Retina (tissue), 1 donor: ENCODE measurements at places on chromosomes 4 and X.
A peak's percentile ranks its signal among the peaks of the same experiment; 100 is the strongest.

GRCh38 chr4:149709640-149710039 is 106.0 kb downstream of the IQCM start:
- no peak for DNase-seq

DNA sequence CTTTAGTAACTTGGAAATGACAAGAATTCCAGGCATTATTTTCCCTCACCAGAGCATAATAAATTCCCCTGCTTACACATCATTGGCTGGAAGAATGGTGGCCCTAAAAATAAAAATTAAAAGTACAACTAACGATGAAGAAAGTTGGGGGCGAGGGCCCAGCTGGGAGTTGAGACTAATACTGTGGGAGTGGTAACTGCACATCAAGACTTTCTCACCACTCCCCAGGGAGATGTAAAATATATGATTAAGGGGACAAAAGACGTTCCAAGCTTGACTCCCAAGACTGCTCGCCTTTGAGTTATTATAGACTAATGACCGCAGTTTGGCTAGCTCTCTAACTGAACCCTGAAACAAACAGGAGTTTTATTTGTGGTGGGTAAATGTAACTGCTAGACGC is 30.0 kb downstream of the SMIM31 start:
- no peak for DNase-seq

DNA sequence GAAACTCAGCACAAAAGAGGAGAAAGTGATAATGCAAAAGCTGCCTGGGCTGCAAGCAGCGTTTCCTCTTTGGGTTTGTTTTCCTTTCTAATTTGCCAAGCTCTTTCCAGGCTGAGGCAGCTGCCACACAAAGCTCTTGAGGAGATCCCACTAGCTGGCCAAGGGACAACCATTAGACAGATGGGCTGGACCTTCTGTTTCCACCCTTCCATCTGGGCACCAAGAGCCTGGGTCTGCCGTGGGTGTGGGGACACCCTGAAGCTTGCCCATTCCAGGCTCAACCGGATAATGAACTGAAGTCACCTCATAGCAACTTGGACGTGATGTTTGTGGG is 194.6 kb upstream of the C1QTNF7 start:
- no peak for DNase-seq

DNA sequence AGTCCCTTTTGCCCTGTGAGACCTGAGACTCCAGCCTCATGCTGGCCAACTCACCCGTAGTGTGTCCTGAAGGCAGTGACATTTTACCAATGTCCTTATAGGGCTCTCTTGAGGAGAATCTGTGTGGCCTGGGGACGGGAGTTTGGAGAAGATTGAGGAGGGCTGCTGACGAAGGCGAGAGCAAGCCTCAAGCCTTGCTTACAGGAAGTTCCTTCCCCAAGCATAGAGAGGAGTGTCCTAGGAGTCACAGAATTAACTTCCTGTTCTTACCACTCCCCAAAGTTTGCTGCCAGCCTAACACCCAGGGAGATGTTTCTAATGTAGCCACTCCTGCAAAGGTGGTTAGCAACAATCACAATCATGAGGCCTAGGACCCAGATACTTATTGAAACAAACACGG is at the start of gene NXF3:
Gene NXF3 (minus strand): TSS at position 202 of the 400 bp plus-strand sequence. CDS start 120 bp downstream, at position 82.
- DNase-seq: no peak

- no peak for DNase-seq
These were observed 23.7 kb downstream of the EPGN start for GRCh38 chr4:74331944-74332343.

GRCh38 chr4:7422151-7422897 is 12.4 kb downstream of the PSAPL1 start:
- DNase-seq: no peak

DNA sequence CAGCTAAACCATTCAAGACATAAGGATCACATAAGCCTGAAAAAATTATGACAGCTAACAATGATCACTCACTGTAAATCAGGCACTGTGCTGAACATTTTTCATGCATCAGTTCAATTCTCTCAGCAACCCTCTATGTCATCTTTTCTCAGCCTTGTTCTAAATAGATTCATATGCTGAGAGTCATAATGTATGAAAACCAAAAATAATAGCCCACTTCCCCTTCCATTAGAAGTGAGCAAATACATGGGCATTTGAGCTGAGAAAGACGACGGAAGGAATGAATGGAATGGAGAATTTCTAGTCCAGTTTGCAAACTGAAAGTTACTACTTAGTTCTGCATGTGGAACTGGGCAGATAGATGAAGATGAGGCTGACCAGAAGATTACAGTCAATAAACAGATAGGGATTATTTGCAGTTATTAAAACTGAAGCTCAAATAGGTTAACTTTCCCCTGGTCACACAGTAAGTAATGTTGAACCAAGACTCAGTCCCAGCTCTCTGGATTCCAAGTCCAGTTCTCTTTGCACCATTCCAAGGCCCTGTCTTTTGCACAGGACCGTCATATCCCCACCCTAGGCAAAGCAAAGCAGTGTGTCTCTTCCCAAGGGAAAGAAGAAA is 1.6 kb upstream of the SH3RF1 start:
- no peak for DNase-seq

DNA sequence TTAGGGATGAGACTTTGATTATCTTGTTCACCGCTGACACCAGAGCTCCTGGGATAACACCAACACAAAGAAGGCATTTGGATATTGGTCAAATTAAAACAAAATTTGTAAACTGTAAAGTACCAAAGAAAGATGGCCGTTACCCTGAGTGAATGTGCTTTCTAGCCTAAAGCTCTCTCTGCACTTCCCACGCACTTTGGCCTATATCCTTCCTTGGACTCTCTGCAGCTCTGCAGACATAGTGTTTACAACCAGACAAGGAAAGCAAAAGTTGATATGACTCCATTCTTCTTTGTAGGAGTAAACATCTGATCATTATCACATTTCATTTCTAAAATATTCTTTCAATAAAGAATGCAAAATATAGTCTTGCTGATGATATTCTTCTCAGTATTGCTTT is 44.8 kb upstream of the PITX2 start:
- DNase-seq: no peak

DNA sequence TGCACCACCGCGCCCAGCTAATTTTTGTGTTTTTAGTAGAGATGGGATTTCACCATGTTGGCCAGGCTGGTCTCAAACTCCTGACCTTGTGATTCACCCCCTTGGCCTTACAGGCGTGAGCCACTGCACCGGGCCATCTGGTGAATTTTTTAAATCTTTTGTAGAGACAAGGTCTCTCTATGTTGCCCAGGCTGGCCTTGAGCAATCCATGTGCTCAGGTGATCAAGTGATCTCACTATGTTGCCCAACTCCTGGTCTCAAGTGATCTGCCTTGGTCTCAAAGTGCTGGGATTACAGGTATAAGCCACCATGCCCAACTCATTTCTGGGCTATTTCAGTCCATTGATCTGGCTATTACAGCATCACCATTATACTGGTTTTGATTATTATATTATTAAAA is 22.2 kb upstream of the GALNT7 start:
- no peak for DNase-seq

GRCh38 chr4:18736551-18736950 is 715.0 kb upstream of the LCORL start:
- DNase-seq: no peak

DNA sequence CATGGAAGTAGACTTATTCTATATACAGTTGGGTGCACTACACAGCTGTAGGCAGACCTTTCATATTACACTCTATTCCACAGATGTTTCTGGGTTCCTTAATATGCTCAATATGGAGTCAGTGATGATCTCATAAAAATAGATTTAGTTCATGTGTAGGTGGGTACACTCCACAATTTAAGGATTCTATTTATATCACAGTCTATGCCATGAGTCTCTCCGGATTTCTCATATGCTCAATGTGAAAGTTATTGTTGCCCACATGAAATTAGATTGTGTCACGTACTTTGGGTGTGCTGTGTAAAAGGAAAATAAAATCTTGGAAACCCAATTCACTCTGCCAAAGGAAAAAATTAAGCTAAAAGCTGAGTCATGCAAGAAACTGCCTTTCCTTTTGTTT is 32.5 kb upstream of the TASL start:
- no peak for DNase-seq

DNA sequence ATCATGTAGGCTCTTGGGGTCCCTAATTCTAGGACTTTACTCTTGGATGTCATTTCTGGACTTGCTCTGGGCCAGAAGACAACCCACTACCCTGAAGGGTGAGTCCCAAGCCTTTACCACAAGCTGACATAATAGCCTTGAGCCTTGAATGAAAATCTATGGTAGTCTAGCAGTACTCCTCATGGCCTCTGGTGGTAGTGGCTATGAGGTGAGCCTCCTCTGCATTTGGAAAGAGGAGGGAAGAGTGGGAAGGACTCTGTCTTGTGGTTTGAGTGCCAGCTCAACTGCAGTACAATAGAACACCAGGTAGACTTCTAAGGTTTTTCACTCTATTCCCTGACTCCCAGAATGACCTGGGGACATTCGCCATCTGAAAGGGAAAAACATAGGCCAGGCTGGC is 96.5 kb downstream of the DCAF12L1 start:
- DNase-seq: no peak

GRCh38 chrX:30673884-30674598 is 20.8 kb downstream of the GK start:
- no peak for DNase-seq

- no peak for DNase-seq
These were observed 104.6 kb upstream of the PRKG2 start for GRCh38 chr4:81319657-81320056.

GRCh38 chr4:95268819-95269565 is 279.8 kb downstream of the UNC5C start:
- no peak for DNase-seq

DNA sequence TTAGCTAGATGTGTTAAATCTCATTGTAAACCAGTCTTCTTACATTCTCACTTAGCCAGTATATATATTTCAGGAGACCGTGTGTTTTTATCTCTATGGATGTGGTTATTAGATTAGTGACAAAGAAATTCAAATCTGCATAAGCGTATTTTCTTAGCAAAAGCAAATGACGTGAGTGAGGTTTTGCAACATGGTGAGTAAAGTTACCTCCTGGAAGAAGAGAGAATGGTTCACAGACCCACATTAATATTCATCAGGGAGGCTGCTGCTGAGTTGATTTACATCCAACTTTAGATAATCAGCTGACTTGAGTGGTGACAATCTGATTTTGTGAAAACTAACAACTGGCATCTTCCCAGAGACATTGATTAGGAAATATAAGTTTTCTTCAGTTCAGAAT is 589.9 kb upstream of the GALNT7 start:
- no peak for DNase-seq

DNA sequence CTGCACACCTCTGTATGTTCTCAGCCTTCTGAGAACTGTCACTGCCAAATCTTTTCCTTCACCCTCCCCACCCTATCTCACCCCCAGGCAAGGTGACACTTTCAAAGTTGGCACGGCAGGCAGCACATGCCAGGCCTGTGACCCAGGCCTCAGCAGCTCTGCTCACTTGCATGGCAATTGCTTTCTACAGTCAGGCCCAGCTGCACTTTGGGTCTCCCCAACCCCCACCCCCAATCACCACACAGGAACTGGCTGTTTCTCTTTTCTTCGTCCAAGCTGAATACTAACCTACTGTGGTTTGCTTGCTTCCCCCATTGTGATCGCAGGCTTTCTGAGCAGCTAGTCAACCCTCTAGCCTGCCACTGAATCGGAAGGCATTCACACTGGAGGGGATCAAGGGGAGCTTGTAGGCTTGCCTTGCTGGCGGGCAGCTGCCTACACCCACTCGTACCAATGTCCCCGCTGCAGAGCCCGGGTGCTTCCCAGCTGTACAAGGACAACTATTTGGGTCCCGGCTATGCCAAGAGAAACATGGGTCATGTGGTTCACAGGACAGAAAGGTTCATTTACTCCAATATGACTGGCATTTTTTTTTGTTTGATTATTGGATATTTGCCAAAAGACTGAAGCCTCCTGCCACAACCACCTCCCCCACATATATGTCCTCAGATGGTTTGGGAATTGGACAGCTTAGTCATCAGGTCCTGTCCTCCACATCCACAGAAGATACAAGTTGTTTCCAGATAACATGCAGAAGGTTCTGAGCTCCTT is 28.1 kb downstream of the SLC25A43 start:
- no peak for DNase-seq

GRCh38 chr4:183721207-183722081 is 62.4 kb downstream of the TRAPPC11 start:
- DNase-seq: peak; percentile 66

GRCh38 chr4:122960611-122961000 is 38.2 kb upstream of the NUDT6 start:
- no peak for DNase-seq

GRCh38 chr4:91769912-91770311 is 533.9 kb upstream of the GRID2 start:
- no peak for DNase-seq

GRCh38 chrX:148024425-148025148 is 43.5 kb downstream of the FMR1NB start:
- DNase-seq: no peak

GRCh38 chr4:171035909-171036308 is 777.3 kb upstream of the GALNTL6 start:
- no peak for DNase-seq

GRCh38 chrX:149487292-149487691 is 17.8 kb downstream of the IDS start:
- no peak for DNase-seq

DNA sequence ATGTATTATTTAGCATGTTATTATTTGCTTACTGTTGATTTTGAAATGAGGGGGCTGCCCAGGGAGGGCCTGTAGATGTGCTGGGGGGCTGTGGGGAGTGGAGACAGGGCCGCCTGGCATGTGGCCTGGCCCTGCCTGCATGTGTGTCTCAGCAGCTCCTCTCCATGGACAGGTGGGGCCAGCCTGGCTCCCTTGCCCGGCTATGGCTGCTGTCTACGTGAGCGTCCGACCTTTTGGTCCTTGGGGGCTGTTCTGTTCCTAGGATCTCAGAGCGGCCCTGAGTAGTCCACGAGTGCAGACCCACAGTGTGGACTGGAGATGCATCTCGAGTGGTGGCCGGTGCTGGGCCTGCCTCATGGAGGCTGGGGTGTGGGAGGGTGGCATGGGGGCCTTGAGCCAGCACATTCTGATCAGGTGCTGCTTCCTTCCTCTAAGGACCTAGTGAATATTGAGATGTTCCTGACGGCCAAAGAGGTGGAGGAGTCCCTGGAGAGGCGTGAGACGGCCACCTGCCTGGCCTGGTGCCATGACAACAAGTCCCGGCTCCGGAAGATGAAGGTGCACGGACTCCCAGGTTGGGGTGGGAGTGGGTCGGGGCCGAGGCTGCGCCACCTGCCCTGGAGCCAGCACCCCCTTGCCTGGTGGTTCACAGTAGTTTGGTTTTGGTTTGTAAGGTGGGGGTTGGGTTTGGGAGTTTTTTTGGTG is 24.9 kb upstream of the UVSSA start:
- DNase-seq: no peak

- no peak for DNase-seq
These were observed 1.0 kb upstream of the CLDN22 start for GRCh38 chr4:183321079-183321478.

- DNase-seq: no peak
These were observed 12.1 kb upstream of the TREX2 start for GRCh38 chrX:153457827-153458466.

DNA sequence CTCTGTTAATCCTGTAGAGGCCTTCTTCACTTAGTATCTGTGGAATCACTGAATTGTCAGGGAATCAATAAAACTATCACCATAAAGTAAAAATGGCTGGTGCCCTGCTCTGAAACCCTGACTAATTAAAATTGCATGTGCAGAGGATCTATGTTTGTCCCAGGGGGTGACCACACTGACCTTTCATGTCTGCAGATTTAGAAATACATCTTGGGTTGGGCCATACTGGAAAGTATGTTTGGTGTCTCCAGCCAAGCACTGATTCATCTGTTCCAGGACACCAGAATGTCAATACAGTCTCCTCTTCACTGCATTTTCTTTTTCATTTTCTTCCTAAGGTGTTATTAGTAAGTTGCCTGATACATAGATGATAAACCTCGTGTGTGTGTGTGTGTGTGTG is 490.9 kb upstream of the INTU start:
- no peak for DNase-seq

GRCh38 chrX:12141511-12141910 is 3.2 kb downstream of the FRMPD4 start:
- no peak for DNase-seq
